SK-MEL-5 (cell line): ENCODE measurements at places on chromosomes 13 and 19. TPM values are rescaled to one million over a fixed set of nuclear protein-coding genes. Genes with fewer than 3 reads are reported as not detected.
A peak's percentile ranks its signal among the peaks of the same experiment; 100 is the strongest.

Gene F10
- total RNA-seq: not detected in 2 replicates

Gene B3GNT3
- not detected in 2 replicates for total RNA-seq

GRCh38 chr19:45363861-45364459 lies 6.4 kb downstream of the ERCC2 start:
- DNase-seq: no peak

DNA sequence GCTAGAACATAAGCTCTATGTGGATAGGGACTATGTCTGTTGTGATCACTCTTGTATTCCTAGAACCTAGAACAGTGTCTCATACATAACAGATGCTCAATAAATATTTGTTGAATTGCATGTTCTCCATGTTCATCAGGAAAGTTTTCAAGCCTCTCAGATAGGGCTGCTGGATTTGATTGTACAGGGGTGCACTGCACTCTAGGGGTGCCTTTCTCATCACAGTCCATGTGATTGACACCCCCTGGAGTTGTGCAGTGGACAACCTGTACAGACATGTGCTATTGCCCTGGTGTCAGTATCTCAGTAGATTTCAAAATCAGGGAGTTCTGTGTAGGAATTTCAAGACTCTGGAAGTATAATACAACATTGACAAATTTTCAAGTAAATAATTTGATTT lies 58.9 kb downstream of the MBNL2 start:
- no peak for DNase-seq

- DNase-seq: no peak
Observed at GRCh38 chr13:41970022-41970421, 9.1 kb upstream of the VWA8 start.

DNA sequence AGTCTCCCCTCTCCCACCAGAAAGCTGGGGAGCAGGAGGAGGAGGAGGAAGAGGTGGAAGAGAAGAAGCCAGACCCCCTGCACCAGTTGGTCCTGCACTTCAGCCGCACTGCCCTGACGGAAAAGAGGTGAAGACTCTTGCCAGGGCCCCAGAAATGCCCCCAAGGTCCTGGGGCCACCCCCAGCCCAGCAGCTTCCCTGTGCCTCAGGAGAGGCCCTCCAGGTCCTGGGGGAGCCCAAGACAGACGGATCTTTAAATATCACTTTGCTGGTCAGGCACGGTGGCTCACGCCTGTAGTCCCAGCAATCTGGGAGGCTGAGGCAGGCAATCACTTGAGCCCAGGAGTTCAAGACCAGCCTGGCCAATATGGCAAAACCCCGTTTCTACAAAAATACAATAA lies 88.8 kb downstream of the MAP4K1 start:
- no peak for DNase-seq

DNA sequence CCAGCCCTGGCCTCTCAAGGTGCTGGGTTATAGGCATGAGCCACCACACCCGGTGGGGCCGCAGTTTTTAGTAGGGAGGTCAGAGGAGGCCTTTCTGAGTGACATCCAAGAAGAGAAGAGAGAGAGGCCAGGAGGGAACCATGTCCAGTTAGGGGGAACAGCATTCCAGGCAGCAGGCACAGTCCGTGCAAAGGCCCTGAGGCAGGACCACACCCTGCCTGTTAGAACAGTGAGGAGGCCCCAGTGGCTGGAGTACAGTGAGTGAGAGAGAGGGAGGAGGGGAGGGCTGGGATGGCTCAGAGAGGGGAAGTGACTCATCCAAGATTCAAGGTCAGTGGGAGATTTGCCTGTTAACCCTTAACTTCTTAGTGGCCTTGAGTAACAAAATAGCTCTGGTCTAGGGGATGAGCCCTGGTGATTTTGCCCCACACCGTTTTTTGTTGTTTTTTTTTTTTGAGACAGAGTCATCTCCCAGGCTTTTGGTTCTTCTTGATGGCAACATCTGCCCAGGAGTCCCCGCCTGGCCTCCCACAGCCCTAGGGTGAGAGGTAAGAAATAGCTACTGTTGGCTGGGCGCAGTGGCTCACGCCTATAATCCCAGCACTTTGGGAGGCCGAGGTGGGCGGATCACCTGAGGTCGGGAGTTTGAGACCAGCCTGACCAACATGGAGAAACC lies 2.7 kb upstream of the PLIN3 start:
- peak; percentile 80 for DNase-seq

Gene RRAS
- total RNA-seq: 4.1 and 4.4 TPM in 2 replicates

GRCh38 chr13:77751513-77752456 lies 54.3 kb downstream of the SLAIN1 start:
- peak; percentile 87 for DNase-seq

DNA sequence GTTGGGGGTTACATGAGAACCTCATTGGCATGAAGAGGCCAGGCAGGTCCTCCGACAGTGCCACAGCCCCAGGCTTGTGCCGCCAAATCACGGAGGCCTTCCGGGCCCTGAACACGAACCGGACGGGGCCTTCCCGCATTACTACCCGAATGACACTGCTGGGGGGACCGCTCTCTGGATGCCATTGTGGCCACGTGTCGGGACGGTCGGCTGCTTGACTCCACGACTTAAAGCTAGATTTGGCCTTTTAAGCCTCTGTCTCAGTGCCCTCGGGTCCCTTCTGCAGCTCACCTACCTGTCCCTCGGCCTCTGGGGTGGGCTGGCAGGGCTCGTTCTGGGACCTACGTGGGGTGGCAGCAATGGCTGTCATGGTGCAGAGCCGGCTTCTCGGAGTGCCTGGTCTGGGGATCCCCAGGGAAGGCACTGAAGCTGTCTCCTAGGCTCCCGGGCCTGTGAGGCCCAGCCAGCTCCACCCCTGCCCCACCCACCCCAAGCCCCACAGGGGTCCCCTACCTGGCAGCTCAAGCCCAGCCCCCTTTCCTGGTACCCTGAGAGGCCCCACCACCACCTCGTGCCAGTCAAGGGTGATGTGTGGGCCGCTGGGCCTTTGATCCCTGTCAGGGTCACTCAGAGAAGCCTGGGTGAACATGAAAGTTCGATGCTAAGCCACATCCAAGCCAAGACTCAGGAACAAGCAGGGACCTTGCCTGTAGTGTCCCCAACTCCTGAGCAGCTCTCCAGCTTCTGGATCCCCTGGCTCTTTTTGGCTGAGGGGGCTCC lies 245.8 kb upstream of the SGCG start:
- DNase-seq: no peak

GRCh38 chr13:21675095-21675991 lies 4.5 kb downstream of the FGF9 start:
- no peak for DNase-seq

Gene ZNF468
- 19.1 and 22.7 TPM in 2 replicates for total RNA-seq

DNA sequence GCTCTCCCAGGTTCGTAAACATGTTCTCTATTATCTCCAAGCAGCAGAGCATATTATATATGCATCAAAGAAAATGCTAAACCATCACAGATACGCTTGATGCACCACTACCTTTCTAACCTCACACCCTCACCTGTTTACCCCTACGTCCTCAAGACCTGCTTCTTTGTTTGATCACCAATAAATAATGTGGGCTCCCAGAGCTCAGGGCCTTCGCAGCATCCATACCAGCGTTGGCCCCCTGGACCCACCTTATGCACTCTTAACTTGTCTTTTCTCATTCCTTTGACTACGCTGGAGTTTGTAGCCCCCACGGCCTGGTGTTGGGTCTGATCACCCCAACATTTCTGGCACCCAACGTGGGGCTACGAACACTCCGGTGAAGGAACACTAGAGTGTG lies 10.0 kb upstream of the ZNF443 start:
- no peak for DNase-seq

- DNase-seq: no peak
Observed at GRCh38 chr19:1073063-1073955, 6.3 kb downstream of the ARHGAP45 start.

Gene ZNF835
- 0.08 TPM in 1 of 2 replicates, not detected in the other for total RNA-seq

Gene SHISA7
- total RNA-seq: not detected in 2 replicates

GRCh38 chr13:25379011-25379410 lies 7.2 kb downstream of the ATP8A2 start:
- DNase-seq: no peak

GRCh38 chr19:18274219-18274780 lies at the start of gene IQCN:
Gene IQCN, minus strand, starts transcription at chr19:18274452. Its CDS starts 4,974 bp downstream, at chr19:18269478.
- DNase-seq: no peak

DNA sequence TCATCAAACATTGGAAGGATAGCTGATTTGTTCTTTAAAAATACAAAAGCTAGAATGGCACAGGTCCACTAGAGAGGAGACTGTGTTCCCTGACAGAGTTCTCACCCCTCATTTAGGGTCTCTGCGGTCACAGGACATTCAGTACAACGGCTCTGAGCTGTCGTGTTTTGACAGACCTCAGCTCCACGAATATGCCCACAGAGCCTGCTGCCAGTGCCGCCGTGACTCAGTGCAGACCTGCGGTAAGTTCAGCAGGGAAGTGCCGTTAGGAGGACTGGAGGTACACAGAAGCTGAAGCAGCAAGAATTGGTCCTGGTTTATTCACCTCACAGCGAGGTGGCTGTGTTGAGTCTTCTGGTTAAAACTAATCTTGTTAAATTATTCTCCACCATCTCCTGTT lies 90.0 kb downstream of the TNFRSF19 start:
- no peak for DNase-seq

Gene KLK4
- 1.0 TPM in 1 of 2 replicates, not detected in the other for total RNA-seq

DNA sequence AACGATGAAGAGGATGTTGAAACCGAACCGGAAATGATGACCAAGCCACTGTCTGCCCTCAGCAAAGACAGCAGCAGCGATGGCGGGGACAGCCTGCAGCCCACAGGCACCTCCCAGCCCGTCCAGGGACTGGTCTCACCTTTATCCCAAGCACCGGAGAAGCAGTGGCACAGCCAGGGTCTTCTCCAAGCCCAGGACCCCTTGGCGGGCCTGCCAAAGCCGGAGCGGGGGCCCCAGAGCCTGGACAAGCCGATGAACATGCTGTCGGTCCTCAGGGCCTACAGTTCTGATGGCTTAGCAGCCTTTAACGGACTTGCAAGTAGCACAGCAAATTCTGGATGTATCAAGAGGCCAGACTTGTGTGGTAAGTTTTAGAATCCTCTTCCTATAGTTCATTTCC lies 177.0 kb downstream of the ZNF536 start:
- DNase-seq: no peak

DNA sequence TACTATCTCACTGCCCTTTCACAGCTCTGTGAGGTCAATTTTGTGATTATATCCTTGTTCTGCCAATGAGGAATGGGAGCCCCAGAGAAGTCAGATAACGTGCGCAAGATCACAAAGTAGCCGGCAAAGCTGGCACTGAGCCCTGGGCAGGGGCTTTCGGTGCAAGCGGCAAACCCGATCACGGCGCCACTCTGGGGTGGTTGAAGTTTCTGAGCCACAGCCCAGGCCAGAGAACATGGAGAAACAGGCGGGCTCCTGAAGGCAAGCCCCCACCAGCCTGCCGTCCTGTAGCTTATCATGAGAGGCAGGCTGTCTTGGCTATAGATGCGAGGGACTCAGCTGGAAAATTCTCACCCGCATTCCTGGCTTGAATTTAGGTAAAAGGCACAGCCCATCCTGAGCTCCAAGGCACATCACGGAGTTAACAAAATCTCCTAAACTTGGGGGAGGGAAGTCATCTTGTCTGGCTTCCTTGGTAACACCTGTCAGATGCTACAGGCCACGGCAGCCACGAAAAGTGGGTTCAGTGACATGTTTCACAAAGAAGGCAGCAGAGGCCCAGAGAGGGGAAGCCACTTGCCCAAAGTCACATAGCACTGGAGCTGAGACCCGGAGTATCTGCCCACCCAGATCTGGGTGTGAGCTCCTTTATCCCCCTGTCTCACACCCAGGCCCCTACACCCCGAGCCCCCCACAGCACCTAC lies 12.5 kb downstream of the TNNT1 start:
- no peak for DNase-seq

- DNase-seq: no peak
Observed at GRCh38 chr19:48638831-48639381, 1.7 kb upstream of the DBP start.

DNA sequence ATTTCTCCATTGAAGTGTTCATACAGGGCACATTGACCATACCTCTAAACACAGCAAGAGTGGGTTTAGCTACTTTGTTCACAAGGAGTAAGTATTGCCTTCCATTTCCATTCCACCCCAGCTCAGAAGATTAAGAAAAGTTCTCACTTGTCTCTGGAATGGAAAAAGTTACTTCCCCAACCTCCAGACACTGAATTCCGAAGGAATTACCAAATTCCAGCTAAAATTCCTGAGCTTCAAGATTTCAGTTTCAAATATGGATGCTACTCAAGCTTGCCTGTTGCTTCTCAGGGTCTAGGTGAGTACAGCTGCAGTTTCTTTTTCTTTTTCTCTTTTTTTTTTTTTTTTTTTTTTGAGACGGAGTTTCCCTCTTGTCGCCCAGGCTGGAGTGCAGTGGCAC lies 33.6 kb downstream of the TEX26 start:
- DNase-seq: no peak
